ENCODE measurements at places on chromosomes 12 and 14.
A peak's percentile ranks its signal among the peaks of the same experiment; 100 is the strongest.

DNA sequence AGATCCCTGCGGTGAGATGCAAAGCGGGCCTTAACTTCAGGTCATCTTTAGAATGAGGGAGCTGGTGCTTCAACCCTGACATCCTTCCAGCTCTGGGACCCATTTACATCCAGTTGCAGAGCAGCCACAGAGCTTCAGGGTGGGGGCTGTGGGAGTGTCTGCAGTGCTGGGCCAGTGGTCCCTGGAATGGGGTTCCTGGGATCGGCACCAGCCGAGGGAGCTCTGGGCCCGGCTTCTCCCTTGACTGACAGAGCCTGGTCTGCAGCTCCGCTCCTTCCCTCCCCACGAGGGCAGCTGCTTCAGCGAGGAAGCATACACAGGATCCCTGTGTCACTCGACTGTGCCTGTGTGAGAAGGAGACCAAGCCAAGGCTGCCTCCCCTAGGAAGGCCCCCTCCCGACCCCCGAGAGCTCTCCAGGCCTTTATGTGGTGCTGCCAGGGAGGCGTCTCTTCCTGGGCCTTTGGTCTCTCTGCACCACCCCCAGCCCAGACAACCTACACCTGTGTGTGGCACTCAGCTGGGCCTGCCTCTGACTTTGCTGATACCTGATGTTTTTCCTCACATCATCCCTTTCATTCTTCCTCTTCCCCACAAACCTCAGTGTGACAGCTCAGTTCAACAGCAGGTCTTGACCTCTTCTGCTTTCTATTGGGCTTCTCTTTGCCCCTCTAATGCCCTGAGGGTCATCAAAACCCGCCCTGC, 48.1 kb upstream of the RIN3 start:
- DNase-seq = no peak

- no peak for DNase-seq
These were observed 10.1 kb upstream of the SIVA1 start for GRCh38 chr14:104742586-104743455.

- peak; percentile 53 for DNase-seq
These were observed 93.1 kb upstream of the EVL start for GRCh38 chr14:99971941-99972747.

- peak; percentile 43 for DNase-seq
These were observed 390.7 kb downstream of the C12orf75 start for GRCh38 chr12:105721051-105721825.

- no peak for DNase-seq
These were observed 17.7 kb upstream of the STXBP6 start for GRCh38 chr14:25067600-25067999.

DNA sequence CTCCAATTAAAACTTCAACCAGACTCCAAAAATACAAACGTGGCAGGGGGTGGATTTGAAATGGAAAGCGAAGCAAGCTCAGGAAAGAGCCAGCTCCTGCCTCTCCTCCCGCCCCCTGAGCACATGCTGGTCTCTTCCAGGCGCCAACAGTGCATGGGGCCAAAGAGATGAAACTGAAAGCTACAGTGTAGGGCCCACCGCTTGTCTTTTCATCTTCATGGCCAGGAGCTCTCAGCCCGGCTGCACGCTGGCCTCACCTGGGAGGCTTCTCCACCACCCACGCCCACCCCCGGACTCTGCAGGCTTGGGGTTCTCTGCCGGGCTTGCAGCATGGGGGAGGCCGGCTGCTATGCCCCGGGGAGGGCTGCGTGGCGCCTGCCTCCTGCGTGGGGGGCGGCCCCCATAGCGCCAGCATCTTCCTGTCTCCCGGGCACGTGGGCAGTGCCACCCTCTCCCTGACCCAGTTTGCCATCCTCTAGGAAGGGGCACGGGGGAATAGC, 2.0 kb downstream of the RIMBP2 start:
- DNase-seq = no peak

DNA sequence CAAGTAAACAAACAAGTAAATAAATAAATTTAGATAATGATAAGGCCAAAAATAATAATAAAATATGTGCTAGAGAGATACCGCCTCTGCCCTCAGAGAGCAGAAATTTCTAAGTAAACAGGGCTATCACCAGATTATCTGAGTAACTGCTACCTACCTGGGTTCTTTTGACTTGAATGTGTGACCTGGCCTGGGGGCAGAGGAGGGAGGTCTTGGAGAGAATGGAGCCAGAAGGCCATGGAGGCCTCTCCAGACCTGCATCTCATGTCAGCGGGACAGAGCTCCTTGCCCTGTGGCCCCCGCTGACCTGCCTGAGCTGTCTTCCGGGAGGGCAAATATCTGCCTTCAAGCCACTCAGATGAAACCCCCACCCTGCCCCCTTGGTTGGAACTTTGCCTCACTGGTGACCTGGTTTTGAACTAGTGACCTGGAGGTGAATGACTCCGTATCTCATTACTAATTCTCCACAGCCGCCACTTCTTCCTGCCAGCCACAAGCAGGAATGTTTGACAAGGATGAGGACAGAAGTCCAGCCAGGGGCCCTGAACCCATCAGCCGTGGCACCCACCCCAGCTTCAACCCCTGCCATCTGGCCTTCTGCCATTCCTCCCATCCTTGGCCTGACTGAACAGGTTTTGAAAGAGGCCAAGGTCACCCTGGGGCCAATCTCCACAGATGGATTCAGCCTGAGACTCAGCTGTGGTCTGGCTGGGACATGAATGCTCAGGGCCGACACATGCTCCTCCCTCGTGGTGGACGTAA, 86.8 kb upstream of the PARP11 start:
- no peak for DNase-seq

- DNase-seq = peak; percentile 1
These were observed 155.3 kb upstream of the CCDC196 start for GRCh38 chr14:66330916-66331315.

GRCh38 chr14:33584697-33585096, 366.2 kb downstream of the EGLN3 start:
- no peak for DNase-seq

DNA sequence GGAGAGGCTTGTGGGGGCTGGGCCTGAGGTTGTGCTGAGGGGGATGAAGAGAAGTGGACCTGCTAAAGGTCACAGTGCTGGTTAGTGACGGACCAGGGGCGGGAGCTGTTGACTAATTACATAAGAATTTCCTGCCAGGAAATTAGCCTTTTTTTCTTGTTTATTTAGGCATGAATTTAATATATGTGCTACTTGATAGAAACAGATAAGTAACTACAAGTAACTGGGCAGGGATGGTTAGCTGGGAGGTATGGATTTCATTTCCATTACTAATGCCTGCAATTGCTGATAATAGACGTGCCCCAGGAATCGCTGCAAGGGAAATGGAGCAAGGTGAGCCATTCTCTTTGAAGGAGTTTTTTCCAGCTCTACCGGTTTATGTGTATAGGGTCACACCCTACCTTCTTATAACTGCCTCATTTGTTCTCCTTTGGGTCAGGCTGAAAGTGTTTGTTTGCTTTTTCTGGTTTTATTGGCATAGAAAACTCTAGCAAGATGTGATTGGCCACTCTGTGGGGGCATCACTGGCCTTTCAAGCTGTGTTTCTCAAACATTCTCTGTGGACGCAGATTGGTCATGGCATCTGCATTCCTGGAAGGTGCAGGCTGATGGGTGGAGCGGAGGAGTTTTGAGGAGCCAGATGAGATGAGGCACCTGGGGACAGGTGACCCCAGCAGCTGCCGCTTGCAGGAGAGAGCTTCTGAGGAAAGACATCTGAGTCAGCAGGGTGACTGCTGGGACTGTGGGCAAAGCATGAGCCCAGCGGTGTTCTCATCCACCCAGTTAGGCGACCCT, 19.0 kb upstream of the GPRC5A start:
- peak; percentile 47 for DNase-seq

GRCh38 chr14:78782551-78782950, 612.4 kb downstream of the NRXN3 start:
- DNase-seq = no peak

DNA sequence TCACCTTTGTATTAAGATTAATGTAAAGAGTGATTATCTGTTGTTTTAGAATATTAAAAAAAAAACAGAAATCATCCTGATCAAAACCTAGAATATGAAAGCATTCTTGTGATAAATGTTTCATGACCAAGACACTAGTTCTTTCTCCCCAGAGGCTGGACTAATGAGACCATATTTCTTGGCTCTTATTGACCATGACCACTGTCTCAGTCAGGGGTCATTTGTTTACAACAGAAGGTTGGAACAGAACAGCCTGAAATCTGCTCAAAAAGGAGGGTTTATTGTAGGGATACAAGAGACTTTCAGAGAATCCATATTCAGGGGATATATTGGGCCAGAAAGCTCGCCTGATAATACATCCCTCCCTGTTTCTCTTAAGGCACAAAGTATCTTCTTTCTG, 87.7 kb downstream of the TMEM30B start:
- DNase-seq = no peak

- no peak for DNase-seq
These were observed 8.0 kb upstream of the GNPTAB start for GRCh38 chr12:101838628-101839323.

GRCh38 chr12:19922717-19923116, 445.6 kb upstream of the PDE3A start:
- no peak for DNase-seq

- peak; percentile 30 for DNase-seq
These were observed 72.8 kb downstream of the CAPZA3 start for GRCh38 chr12:18810537-18811253.

DNA sequence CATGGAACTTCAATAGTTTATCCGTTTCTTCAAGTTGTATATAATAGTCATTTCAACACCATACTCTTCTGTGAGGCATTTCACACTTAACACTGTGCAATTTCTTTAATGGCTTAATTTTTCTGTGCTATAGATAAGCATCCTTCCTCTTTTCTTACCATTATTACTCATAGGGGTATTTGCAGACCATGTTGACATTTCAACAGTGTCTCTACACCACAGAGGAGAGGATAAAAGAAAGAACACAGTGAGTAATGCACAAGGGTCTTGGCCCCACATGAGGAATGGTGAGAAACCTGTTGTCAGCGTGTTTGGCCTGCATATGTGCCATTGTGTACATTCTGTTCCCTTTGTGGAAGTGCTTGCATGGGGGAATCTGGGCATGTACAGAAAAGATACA, 421.5 kb upstream of the MDGA2 start:
- no peak for DNase-seq

GRCh38 chr14:67999290-67999689, 179.7 kb downstream of the RAD51B start:
- peak; percentile 57 for DNase-seq

DNA sequence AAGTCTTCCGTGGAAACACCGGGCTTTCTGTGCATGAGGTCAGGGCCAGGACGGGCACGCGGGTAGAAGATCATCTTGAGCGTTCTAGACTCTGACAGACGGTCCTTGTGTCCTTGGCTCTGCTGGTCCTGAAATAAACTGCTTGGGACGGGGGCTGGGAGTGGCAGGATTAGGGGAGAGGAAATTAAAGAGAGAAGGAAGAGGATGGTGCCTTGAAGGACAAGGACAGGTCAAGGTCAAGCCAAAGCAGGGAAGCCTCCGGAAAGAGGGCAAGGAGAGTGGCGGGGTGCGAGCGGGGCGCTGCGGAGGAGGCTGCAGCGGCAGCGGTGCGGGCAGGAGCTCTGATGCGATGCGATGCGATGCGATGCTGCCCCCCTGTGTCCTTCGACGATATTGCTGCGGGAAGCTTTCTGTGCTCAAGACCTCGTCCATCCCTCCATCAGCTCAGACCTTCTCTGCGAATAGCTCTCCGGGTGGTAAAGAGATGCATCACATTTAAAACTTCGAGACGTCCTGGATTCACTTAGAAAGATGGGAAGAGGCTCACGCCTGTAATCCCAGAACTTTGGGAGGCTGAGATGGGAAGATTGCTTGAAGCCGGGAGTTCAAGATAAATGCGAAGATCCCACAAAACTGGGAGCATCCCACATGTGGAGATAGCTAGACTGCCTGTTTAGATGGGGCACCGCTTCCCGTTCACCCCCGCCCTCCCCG, 110.1 kb upstream of the TMEM132D start:
- peak; percentile 82 for DNase-seq

- DNase-seq = no peak
These were observed 10.4 kb downstream of the FGD6 start for GRCh38 chr12:95206916-95207315.

- peak; percentile 76 for DNase-seq
These were observed 167.4 kb upstream of the HMGA2 start for GRCh38 chr12:65656891-65657351.

GRCh38 chr14:99564256-99564925, 39.6 kb downstream of the CCDC85C start:
- peak; percentile 91 for DNase-seq

DNA sequence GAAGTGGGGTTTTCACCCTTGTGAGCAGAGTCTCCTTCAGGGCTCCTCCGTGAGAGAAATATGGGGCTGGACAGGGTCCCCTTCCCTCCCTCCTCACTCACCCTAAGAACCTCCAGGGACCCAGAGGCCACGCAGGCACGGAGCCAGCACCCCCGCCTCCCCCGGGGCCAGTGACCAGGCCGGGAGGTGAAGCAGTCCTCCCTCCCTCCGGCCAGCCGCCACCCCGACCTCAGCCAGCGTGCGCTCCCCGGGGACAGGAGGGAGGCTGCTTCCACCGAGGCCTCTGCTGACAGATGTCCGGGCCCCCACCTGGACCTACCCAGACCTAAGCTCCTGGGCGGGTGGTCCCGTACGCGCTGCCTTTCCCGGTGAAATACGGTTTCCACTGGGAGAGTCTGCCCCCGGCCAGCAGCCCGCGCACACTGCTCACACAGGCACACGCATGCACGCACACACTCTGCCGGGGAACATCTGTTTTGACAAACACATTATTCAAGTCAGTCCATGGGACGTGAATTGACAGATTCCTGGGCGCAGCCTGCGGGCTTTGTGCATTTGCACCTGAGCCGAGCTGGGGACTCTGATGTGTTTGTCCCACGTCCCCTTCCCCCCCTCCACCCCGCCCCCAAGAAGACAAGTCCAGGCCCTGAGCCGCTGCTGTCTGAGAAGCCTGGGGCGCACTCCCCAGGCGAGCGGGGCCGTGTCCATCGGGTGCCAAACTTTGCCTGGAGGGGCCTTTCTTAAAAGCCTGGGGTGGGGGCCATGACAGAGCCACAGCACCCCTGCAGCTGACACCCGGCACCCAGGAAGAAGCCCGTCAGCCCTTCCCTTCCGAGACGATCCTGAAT, 725 bp downstream of the RIMBP2 start:
- no peak for DNase-seq

GRCh38 chr12:9880532-9881078, 684 bp upstream of the KLRF2 start:
- no peak for DNase-seq

GRCh38 chr12:104598342-104599271, 141.9 kb downstream of the CHST11 start:
- no peak for DNase-seq

Data from adipocyte (in vitro differentiated cells).